ENCODE measurements at places on chromosomes 3 and 15.

GRCh38 chr3:134356411-134357040 lies 17.7 kb downstream of the AMOTL2 start:
- DNase-seq, result no peak

GRCh38 chr3:42906070-42906847 lies at the start of gene ZNF662:
TSS of gene ZNF662 (plus strand) at chr3:42906142. CDS start at chr3:42908115, 1,973 bp downstream.
- no peak for DNase-seq

GRCh38 chr15:66452971-66453580 lies 44.5 kb downstream of the SNAPC5 start:
- DNase-seq, result no peak

- DNase-seq, result no peak
Measured at GRCh38 chr15:31502541-31503229, 176.1 kb downstream of the KLF13 start.

GRCh38 chr3:104397713-104398112 lies 969.0 kb upstream of the ALCAM start:
- no peak for DNase-seq

GRCh38 chr15:101322854-101323477 lies 27.9 kb upstream of the SNRPA1 start:
- DNase-seq, result no peak

DNA sequence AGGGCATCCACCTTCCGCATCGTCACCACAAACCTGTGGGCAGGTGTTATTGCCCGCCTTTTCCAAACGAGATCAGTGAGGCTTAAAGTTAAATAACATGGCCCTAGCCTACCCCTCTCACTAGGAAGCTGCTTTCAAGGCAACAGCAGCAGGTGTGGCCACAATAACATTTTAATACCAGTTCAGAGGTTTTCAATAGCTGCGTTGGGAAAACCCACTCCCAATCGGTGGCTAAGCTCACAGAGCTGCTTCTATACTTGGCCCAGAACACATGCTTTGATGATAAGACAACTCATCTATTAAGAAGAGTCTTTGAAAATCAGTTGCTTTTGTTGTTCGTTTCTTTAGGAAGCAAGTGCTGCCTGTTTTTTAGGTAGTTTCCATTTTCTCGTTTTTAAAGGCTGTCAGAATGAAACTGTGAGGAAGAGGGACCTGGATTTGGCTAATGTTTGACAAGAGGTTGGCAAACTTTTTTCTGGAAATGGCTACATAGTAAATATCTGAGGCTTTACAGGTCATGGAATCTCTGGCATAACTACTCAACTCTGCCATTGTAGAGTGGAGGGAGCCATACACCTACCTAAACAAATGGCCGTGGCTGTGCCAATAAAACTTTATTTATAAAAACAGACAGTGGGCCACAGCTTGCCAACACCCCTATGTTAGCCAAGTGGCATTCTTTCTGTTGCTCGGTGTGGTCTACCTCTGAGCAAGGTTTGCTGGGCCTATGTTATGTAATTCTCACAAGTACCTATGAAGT lies 179.6 kb downstream of the FEZF2 start:
- no peak for DNase-seq

- no peak for DNase-seq
Measured at GRCh38 chr15:101664303-101664913, 12.2 kb upstream of the TM2D3 start.

DNA sequence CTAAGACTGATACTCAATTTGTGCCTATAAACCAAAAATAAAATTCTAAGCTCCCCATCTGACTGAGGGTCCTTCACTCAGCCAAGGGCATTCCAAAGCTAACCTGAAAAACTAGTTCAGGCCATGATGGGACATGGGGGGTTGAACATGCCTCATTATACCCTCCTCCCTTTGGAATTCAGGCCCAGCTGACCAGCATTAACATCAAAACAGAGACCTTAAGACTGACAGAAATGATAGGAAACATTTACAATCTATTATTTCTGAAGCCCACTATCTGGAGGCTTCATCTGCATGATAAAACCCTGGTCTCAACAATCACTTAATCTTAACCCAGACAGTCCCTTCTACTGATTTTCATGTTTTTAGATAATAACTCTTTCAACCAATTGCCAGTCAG lies 140.4 kb downstream of the ANO10 start:
- DNase-seq, result no peak

DNA sequence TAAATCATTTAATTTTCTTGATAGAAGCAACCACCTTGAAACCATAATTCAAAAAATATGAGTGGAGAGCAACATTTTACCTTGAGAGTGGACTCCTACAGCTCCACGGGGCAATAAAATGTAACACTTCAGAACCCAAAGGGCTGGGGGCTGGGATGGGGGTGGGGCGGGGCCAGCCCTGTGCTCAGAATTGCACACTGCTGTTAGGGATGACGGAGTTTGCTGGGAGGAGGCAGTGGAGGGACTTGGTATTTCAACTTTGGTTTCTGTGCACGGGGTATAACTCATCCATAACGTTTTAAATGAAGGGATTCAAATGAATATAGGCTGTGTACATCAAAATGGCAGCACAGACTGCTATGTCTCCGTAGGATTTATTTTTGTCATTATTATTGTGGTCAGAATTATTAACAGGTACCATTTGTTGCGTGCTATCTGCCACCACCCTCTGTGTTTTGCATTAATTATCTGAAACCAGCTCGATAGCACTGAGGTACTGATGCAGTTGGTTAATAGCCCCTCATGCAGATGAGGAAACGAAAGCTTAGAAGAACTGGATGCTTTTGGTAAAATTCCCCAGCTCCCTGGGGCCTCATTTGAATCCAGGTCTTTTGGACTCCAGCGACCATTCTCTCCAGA lies 29.4 kb upstream of the WNT5A start:
- no peak for DNase-seq

DNA sequence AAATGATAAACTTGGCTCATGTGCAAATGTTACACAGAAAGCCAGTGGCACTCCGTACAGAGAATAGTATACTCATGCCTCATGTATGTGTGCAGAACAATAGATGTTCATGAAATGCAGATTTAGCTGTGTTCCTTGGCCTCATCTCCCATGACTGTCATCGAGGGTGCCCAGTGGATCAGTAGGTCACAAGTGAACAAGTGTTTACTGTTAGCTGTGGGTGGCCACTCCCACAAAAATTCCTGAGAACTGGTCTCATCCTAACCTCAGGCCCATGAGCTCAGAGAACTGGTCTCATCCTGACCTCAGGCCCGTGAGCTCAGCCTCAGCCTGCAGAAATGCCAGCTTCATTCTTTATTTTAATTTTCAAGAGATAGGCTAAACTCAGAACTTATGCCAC lies 124.1 kb downstream of the GADL1 start:
- DNase-seq, result no peak

DNA sequence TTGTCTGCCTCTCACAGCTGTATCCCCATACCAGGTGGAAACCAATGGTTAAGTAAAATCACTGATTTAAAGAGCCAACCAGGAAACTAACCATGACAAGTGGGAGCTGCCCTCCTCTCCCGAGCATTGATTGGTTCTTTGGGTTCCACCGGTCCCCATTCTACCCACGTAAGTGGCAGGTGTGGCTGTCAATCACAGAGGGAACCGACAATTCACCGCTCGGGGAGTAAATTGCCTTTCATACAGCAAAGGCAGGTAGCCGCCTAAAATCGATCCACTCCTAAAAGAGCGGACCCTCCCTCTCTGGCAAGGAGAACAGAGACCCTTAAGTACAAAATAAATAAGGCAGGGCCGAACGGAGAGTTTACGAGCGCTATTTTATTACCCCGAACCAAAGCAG lies 1.2 kb downstream of the ERC2 start:
- no peak for DNase-seq

GRCh38 chr3:137762674-137763593 lies 1.2 kb upstream of the SOX14 start:
- DNase-seq, result no peak

DNA sequence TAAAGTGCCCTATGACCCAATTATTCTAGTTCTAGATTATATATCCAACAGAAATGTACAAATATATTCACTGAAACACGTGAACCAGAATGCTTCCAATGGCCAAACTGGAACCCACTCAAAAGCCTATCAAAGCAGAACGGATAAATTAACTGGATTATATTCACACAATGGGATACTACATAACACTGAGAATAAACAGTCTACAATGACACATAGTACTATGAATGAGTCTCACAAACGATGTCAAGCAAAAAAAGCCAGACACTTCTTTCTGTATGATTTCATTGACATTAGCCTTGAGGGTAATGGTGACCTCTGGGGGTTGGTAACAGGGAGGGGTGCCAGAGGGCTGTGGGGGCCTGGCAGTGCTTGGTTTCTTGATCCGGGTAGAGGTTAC lies 50.9 kb upstream of the HACD2 start:
- DNase-seq, result no peak

GRCh38 chr3:151816091-151816604 lies 2.2 kb downstream of the AADAC start:
- DNase-seq, result no peak

DNA sequence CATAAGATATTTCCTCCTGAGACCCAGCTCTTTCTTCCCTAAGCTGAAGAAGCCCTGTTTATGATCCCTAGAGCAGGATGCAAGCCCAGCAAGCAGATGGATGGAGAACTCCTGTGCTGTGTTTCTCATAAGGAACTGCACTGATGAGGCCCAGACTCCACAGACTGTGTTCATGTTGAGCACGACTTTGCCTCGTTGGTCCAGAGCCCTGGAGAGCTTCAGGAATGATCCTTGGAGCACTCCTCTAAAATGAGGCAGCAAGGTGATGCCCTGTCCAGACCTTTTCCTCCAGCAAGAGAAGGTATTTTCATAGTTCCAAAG lies 83.8 kb downstream of the MYLK start:
- DNase-seq, result no peak

DNA sequence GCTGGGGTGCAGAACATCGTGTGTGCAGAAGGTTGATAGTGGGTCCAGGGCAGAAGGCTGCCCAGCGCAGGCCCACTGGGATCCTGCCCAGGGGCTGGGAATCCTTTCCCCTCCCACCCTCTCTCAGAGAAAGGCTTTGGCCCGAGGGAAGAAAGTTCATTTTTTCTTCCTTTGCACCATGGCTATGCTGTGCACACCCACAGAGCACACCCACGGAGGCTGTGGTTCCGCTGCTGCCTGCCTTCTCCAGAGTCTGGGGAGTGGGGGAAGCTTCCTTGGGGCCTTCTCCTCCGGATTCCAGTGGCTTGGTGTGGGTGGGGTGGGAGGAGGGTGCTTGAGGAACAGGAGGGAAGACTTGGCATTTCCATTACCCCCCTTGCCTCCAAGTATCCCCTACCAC lies 7.0 kb upstream of the PRKCD start:
- no peak for DNase-seq

DNA sequence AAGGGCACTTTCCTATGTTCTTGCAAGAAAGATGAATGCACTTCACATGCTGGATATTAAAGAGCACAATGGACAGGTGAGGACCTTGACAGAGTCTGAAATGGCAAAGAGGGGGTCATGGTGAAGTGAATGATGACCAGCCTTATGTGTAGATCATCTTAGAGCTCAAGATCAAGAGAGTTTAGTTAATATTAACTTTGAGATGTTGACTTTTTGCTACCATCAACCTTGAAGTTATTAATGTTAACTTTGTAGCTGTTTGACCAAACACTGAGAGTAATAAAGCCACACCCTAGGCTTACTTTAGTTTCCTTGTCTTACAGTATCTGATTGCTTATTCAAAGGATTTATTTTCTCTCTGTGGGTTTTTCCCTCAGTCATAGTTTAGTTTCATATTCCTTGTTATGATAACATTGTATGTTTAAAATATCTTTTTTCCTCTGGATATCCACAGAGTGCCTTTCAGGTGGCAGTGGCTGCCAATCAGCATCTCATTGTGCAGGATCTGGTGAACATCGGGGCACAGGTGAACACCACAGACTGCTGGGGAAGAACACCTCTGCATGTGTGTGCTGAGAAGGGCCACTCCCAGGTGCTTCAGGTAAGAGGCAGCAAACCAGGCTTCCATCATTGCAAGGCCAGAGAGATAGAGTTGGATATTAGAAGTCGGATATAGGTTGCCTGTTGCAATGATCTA lies 5.4 kb downstream of the NFKBIZ start:
- no peak for DNase-seq

GRCh38 chr3:173397161-173398110 lies at the start of gene NLGN1:
TSS of gene NLGN1 (plus strand) at chr3:173397744.
- no peak for DNase-seq

DNA sequence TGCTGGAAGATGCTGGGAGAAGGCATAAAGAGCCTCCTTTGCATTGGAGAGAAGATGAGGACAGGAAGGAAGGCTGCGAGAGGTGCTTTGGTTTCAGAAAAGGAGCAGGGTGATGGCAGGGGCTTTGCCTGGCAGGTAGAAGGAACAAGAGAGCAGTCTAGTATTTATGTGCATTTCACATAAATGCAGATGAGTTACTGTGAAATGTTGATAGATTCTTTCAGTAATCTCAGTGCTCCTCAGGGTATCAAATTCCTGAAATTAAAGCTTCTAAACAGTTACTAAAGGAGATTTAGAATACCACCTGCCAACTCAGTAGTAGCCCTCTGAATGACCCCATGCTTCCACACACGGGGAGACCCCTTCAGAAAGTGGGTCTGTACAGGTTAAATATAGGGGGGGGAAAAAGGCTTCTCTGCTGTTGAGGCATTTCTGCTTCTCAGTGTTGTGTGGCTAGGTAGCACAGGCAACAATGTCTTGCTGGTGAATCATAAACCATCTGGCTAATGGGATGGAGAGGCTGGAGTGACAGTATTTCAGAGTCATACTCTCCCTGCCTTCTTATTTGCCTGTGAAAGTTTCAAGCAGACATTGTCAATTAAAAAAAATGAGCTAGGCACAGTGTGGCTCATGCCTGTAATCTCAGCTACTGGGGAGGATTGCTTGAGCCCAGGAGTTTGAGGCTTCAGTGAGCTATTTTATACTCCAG lies 14.3 kb upstream of the FBXL22 start:
- DNase-seq, result no peak
